Non-pigmented ciliary epithelial cell (primary cell): ENCODE measurements at places on chromosomes 7 and 10.

DNA sequence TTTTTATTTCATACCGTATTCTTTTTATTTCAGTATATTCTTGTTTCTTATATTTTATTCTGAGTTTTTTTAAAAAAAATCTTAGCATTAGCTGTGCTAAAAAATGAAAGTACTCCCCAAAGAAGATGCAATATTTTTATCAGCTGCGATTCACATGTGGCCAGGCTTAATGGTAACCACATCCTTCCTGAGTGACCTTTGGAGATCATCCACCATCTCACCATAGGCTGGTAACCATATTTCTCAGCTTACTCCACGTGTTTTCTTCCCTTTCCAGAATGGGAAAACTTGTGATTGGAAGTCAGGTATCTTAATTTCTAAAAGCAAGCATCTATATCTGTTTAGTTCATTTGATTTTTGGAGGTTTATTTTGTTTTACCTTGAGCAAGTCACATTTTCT lies 18.8 kb upstream of the LIPM start:
- no peak for DNase-seq

GRCh38 chr10:45315508-45315907 lies at the start of gene OR13A1:
TSS of gene OR13A1 (minus strand) at chr10:45315608. CDS start at chr10:45304422, 11,186 bp downstream.
- no peak for DNase-seq

DNA sequence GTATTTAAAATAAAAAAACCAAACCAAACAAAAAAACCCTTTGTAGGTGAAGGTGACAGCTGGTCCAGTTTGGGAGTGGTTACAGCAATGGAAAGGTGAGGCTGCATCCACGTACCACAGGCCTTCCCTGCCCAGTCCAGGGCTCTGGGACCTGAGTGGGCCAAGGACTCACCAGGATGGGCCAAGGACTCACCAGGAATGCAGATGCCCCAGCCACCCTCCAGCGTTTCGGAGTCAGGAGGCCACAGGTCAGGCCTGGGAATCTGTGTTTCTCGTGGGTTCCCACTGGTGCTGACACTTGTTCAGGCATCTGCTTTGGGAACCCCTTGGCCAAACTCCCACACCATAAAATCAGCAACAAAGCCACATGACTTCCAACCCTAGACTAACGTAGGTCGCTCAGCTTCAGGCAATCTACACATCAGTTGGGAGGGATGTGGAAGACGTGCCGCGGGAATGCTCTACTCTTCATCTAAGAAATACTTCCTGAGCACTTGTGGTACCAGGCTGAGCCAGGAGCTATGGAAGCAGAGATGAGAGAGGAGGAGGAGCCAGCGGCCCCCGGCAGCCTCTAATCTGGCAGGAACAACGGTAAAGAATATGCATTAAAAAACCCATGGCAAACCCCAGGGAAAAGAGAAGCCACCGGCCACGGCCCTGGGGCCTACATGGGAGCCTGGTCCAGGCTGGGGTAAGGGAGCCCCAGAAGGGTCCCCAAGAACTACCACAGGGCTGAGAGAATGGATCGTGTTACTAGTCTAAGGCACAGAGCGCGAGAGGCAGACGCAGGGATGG lies 473.4 kb downstream of the PTPRN2 start:
- no peak for DNase-seq

GRCh38 chr7:138785587-138786437 lies 12.0 kb upstream of the TMEM213 start:
- no peak for DNase-seq

DNA sequence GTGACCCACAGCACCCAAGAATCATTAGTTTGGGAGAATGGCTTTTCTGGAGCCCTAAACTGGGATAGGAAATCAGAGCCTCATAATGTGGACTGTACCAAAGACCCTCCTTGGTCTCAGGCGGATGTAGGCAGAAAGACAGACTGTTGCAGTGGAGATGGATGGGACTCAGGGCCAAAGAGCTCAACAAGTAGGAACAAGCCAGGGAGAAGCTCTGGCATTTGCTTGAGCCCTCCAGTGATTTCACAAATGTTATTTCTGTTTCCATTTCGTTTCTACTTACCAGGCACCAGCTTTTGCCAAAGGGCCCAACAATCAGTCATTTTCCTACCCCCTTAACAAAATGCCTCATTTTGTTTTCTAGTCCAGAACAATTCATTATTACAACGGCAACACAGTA lies 762.7 kb downstream of the KCNMA1 start:
- DNase-seq = no peak

DNA sequence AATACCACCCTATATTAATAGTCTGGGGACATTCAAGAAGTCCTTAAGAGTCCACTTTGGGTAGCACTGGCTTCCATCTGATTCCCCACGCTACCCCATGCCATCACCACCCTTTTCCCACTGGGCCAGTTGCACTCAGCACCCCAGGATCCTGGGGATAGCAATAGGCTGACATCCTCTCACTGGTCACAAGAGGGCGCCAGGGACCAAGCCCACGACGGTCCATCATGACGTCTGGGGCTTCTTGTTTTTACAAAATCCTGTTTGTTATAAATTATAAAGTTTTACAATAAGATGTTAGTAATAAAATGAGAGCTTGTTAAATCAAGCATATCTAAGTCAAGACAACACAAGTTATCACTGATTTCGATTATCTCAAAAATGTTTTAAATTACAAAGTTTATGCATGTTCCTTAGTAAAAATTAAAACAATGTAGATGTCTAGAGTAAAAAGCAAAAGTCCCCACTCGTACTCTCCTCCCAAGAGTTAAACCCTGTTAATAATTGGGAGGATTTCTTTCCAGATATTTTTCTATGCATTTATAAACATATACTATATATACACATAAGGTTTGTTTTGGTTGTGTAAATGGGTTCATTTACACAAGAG lies 15.4 kb downstream of the GPNMB start:
- DNase-seq = no peak

DNA sequence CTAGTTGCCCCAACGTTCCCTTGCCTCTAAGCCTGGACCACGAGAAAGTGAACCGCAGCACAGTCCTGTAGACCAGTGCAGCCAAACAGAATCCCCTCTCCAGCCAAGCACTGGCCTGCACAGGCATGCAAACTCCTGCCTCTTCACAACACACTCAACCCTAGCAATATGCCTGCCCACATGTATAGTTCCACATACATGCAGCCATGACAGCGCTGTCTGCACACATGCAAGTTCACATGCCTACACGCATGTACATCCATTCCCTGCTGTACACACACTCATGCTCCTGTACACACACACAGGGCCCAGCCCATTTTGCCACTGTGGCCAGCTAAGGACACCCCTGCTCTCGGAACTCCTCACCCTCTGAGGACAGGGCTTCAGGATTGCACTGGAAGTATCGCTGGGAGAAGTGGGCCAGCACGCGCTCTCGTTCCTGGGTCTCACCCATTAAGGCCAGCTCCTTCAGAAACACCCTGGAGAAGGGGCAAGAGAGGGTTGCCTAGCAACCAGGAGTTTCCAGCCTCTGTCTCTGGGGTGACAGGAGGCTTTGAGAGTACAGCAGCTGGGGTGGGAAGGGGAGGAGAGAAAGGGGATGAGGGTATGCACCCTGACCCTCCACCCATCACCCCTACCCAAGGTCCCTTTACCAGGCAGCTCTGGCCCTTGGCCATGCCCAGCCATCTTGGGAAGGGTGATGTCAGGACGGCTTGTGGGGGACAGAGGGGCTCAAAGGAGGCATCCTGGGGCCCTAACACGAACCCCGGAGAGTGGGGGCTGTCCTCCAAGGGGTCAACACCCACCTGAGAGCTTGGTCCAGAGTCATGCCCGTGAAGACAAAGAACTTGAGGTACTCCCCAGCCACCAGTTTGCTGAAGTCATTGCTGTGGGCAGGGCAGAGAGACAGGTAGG lies 7.0 kb downstream of the PSD start:
- DNase-seq = no peak

DNA sequence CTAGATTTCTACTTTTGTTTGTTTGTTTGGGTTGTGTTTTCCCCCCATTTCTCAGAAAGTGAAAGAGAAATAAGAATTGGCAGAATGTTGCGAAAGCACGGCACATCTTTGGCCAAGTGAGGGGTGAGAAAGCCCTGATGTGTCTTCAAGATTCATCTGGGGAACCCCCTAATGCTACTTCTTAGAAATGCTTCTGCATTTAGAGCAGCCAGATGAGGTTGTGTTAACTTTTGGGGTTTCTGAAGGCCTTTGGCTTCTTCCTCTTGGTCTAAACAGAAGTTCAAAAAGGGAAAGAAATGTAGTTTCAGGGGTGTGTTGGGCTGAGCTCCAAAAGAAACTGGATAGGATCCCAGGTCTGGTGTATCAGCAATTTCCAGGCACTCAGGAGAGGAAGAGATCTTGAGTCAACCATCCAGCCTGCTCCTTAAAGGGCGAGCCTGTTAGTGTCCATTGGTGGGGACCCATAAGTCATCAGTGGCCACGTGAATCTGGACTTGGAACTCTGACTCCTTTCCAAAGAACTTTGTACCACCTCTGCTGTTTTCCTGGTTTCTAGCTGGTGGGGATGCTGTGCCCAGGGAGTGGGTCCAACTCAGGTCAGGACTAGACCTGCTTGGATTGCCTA lies 6.5 kb downstream of the DUSP5 start:
- no peak for DNase-seq
